Activated CD4-positive, alpha-beta T cell treated with anti-CD3 and anti-CD28 coated beads for 24 hours (primary cell): ENCODE measurements at places on chromosomes 2 and 18.
A peak's percentile ranks its signal among the peaks of the same experiment; 100 is the strongest.

DNA sequence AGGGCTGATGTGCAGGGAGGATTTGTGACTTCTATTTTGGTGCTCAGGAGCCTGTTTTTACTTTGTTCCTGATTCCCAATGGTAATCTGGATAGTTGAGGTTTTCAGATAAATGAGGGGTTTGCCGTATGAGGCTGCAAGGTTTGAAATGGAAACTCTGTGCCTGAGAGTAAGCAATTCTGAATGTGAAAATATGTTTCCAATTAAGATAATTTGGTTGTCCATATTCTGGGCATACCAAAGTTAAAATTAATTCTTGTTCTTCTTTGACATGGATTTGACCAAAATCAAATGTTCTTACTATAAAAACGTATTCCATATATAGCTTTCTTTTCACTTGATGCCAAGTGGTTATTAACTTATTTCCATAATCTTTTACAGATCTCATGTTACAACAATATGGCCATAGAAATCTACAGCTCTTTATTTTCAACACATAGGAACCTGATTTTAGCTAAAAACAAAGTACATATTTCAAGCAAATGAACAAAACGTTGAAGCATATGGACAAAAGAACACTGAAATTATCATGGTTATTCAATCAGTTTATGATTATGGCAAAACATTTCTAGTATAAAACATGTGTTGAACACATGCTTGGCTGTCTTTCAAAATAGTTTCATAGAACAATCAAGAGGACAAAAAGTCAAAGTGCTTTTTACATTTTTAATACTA is 63.4 kb upstream of the ARHGAP28 start:
- DNase-seq, result no peak

DNA sequence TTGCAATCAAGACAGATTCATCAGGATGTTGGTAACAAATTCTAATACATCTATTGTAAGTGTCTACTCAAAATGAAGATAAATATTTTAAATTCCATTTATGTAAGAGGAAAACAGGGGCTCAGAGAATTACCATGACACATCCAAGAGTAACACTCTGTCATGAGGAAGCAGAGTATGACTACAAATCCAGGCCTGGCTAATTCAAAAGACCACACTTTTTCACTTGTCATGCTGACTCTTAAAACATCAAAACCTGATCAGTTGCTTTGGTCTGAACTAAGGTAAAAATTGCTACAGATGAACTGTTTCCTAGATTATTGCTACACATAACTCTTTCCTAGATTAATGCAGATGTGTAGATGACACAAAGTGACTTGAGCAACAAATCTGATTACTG is 880.6 kb downstream of the TSN start:
- no peak for DNase-seq

DNA sequence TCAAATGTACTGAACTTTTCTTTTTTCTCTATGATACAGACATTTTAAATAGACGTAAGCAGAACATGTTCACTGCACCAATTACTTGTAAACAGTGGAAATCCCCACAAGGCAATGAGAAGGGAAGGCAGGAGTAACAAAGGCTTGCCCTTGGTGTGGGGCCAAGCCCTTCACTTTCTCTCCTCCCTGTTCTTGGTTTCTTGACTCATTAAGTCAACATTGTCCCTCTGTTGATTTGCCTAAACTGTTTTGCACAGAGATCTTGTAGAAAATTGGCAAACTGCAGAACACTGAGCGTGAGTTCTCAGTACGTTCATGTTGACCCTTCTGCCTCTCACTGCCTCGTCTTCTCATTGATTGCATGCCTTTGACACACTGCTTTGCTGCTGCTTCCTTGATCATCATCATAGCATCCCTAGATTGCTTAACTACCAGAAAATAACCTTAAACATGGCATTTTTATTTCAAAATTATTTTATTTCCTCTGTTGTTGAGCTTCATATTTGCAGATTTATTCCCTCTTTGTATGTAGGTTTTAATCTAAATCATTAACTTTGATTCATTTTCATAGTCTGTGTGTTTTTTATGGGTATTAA is 257.7 kb downstream of the PTGR3 start:
- DNase-seq, result no peak

DNA sequence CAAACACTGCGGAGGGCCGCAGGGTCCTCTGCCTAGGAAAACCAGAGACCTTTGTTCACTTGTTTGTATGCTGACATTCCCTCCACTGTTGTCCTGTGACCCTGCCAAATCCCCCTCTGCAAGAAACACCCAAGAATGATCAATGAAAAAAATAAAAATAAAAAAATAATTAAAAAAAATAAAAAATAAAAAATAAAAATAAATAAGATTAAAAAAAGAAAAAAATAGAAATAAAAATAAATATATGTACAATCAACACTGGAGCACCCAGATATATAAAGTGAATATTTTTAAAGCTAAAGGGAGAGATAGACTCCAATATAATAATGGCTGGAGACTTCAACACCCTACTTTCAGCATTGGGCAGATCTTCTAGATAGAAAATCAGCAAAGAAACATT is 23.8 kb upstream of the EML6 start:
- DNase-seq, result no peak

DNA sequence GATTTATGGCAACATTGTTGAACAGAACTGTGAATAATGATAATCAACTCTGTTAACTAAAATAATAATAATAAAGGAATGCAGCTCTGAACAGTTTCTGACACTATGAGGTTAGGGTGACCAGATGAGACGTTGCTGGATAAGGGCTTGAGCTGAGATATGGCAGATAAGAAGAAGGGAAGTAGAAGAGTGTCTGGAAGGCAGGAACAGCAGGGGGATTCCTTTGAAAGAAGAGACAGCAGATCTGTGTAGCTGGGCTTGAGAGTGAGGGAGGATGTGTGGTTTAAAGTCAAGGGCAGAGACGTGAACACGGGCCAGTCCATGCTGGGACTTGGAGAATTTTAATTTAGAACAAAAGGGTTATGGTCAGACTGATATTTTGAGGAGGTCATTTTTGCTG is 273.1 kb upstream of the SLC14A2 start:
- no peak for DNase-seq

DNA sequence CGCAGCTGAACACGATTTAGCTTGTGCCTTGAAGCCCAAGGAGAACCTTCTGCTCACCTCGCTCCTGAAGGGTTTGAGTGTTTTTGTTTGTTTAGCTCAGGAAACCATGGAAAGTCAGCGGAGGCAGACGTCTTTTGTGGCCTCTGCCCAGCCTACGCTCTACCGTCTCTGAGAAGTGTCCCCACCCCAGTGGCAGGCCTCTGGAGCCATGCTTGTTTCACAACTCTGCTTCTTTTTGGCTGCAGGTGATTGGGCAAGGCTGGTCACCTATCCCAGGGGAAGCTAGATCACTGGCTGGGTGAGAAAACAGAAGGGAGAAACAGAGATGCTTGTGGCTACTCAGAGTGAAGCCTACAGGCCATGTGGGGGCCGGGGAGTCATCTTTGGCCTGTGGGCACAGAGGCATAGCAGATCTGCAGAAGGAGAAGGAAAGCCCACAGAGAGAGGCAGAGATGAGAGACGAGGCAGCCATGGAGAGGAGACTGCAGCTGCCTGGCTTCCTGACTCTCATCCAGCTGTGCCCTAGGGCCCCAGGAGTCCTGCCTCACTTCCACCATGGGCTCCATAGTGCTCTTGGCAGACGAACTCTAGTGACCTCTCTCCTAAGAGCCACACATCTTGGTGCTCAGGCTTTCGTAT is 50.1 kb downstream of the CIB4 start:
- no peak for DNase-seq

DNA sequence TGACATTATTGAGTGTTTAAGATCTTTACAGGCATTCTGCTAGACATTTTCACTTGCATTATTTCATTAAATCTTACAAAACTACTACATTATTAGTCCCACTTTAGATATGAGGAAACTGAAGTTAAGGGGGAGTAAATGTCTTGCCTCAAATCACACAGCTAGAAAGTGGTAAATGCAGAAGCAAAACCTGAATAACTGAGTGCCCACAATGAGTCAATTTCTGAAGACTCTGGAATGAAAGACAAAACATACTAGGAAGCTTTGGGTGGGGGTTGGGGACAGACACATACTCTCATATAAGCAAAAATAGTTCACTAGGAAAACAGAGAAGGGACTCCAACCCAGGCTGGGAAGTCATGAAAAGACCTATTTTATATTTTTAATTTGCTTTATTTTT is 214.4 kb upstream of the LRATD1 start:
- no peak for DNase-seq

GRCh38 chr2:100745604-100746003 is 74.3 kb upstream of the NPAS2 start:
- no peak for DNase-seq

DNA sequence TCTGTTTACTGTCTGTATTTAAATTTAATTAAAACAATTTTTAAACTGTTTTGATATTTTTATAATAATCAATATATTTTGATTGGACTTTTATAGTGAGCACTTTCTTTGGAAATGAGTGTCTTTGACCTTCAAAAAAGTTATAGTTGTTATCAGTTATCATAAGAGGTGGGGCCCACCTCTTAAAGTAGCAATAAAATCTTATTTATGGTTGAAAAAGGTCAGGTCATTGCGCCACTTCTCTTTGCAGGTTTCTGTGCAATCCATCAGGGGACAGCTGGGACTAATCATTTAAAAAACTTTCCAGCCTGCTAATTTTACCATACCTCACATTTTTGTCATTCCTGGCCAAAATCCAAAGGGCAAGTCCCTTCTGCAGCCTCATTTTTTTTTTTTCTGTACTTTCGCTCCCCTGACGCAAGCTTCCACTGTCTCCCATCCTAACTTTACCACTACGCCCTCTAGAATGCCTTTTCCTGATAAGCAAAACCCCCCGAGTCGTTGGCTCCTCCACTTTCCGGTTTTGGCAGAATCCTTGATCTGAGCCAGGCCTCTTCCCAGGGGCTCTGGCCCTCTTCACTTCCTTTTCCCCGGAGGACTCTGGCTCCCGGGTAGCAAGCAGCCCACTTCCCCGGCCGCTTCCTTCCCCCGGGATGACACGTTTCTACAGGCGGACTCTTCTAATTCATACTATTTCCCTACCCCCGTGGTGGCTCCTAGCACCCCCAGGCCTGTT is 1.1 kb upstream of the SEH1L start:
- no peak for DNase-seq

- DNase-seq, result no peak
These were observed 167.9 kb downstream of the FBXO15 start for GRCh38 chr18:73979742-73980141.

DNA sequence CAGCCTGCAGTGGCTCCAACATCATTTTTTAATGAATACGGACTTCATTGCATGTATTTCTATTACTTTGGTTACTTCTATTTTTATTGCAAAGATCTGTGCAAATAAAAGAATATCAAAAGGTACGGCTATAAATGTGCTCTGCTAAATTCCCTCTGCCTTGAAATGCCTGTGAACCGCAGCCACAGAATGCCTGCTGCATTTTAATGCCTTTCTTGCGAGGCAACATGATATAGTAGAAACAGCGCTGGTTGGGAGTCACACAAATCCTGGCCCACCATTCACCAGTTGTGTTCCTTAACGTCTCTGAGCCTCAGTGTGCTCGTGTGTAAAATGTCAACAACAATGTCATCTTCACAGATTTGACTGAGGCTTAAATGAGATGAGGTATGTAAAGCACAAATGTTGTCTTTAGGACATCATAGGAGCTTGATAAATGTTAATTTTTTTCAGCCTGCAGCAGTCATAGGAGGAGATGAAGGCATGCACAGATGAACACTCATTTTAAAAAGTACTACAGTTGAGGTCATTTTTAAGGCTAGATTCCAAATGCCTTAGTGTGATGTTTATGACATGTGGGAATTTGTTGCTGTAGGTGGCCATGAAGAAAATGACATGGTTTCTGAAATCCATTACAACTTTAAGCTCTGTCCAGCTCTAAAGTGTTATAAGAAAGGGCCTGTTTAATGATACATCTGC is 187.6 kb upstream of the NRP2 start:
- no peak for DNase-seq

DNA sequence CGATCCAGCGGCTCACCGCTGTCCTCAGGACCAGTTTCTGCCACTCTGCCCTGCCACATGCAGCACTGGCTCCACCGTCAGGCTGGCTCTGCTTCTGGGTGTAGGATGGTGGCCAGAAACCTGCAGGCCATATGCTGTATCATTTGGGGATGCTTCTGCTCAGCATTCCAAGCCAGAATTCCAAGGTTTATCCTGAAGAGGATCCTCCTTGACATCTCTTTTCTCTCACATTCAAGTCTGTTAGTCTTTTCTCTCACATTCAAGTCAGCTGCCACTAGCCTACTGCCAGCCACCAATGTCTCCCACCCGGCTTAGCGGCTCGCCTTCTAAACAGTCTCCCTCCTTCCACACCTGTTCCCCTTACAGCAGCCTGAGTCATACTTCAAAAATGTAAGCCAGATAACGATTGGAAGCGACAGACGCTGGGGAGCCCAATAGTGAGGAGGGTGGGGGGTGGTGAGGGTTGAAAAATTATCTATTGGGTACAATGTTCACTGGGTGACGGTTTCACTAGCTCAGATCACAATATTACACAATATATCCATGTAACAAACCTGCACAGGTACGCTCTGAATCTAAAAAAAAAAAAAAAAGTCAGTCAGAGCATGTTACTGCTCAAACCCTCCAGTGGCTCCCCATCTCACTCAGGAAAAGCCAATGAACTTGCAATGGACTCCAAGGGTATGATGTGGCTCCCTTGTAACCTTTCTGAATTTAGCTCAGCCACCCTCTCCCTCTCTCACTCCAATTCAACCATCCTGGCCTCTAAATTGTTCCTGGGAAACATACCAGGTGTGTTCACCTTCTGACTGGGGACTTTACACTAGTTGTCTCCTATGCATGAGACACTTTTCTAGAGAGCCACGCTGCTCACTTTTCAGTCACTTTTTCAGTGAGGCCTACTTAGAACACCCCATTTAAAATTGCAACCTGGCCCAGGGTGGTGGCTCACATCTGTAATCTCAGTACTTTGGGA is 38.8 kb upstream of the SP3 start:
- DNase-seq, result no peak

DNA sequence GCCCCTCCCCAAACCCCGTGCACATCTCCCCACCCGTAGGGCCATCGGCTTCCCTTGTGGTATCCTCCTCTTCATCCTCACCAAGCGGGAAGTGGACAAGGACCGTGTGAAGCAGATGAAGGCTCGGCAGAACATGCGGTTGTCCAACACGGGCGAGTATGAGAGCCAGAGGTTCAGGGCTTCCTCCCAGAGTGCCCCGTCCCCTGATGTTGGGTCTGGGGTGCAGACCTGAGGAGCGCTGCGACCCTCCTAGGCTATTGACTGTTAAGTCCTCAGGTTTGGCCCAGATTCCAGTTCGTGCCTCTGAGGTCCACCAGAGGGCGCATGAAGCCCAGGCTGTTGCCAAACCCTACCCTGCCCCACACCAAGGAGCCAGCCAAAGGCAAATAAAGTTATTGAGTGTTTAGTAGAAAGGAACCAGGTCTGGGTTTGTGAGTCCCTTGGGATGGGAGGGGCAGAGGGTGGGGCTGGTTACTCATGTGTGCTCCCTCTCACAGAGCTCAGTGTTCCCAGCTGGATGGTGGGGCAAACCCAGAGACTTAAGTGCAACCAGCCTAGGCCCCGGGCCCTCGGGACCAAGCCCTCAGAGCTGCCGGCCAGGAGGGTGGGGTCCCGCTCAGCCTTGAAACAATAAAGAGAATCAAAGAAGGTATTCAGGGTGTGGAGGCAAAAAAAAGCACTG is 2.4 kb downstream of the PNKD start:
- peak; percentile 74 for DNase-seq
